ENCODE measurements at places on chromosomes 3 and 15.

- no peak overlapping the region for H3K4me3 ChIP-seq
- no peaks in the 10 kb centered on the region for H3K27me3 ChIP-seq
- H3K4me1 ChIP-seq: no peaks in the 10 kb centered on the region
- DNase-seq: no peak
- no peak overlapping the region for H3K27ac ChIP-seq
Observed at GRCh38 chr3:132756108-132756650, 34.0 kb upstream of the NPHP3 start.

DNA sequence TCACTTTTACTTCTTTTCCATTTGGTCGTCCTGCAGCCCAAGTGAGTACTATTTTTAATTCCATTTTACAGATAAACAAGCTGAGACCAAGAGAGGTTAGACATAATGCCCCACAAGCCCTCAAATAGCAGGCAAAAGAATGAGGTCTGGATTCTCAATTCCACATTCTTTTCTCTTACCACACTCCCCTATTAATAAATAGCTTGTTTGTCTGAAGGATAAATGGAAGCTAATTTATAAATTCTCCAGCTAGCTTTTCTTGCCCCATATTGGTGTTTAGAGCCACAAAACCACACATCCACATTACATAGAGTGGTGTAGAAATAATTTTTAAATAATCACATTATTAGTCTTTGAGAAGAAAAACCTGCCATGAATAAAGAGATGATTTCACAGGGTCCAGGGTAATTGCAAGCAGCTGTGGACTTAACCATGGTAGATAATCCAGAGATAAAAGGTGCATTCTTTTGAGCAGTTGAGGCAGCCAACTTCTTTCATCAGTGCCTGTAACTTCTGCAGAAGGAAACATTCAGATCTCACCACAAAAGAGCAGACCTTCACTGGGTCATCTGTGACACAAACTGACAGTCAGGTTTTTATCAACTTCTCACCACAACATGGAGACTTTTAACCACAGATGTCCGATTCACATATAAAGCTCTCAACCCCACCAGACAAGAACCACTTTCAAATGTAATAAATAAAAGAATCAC, 313.4 kb upstream of the STT3B start:
- no peaks in the 10 kb centered on the region for H3K36me3 ChIP-seq
- no peak for DNase-seq
- H3K27me3 ChIP-seq: no peaks in the 10 kb centered on the region
- H3K4me3 ChIP-seq: no peak overlapping the region

GRCh38 chr3:71486831-71487230, 96.7 kb downstream of the FOXP1 start:
- no peaks in the 10 kb centered on the region for H3K27me3 ChIP-seq
- H3K27ac ChIP-seq: no peak overlapping the region
- H3K4me3 ChIP-seq: no peak overlapping the region
- H3K4me1 ChIP-seq: no peaks in the 10 kb centered on the region

DNA sequence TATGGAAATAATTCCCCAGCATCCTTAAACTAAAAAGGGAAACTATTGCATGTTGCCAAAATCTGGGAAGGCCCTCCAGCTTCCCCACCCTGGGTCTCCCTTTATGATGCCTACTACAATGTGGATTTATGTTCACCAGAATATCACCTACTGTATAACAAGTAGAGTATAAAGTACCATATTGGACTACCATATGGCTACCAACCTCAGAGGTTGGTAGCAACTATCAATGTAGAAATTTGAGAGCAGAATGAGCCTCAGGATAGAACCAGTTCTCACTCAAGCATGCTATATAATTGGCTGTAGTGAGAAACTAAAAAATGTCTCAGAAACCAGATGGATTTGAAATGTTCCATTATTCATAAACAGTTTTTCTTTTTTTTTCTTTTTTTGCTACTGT, 918.4 kb downstream of the MCTP2 start:
- no peaks in the 10 kb centered on the region for H3K4me1 ChIP-seq
- H3K27me3 ChIP-seq: no peaks in the 10 kb centered on the region
- no peak for DNase-seq
- no peaks in the 10 kb centered on the region for H3K36me3 ChIP-seq
- no peak overlapping the region for H3K27ac ChIP-seq
- no peak overlapping the region for H3K4me3 ChIP-seq

DNA sequence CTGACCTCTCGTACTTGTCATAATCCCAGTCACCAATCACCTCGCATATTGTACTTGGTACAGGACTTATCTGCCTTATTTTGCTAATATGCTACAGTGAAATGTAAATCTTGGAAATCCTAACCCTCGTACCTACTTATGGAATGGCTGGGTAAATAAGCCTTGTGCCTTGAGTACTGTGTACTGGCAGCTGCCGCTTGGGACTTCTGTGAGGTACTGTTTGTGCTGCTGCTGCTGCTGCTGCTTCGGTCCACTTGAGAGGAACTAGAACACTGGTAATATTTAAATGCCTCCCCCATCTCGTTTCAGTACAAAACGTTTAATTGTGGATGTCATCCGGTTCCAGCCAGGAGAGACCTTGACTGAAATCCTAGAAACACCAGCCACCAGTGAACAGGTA, 42.5 kb upstream of the CRTC3 start:
- no peak for DNase-seq
- H3K27me3 ChIP-seq: no peaks in the 10 kb centered on the region
- H3K36me3 ChIP-seq: peaks cover 34% of the 10 kb centered on the region
- no peak overlapping the region for H3K27ac ChIP-seq

GRCh38 chr3:170367797-170368196, 10.3 kb downstream of the SKIL start:
- no peaks in the 10 kb centered on the region for H3K27me3 ChIP-seq
- H3K27ac ChIP-seq: no peak overlapping the region
- H3K36me3 ChIP-seq: no peaks in the 10 kb centered on the region
- DNase-seq: no peak
- H3K4me1 ChIP-seq: peaks cover 4% of the 10 kb centered on the region

DNA sequence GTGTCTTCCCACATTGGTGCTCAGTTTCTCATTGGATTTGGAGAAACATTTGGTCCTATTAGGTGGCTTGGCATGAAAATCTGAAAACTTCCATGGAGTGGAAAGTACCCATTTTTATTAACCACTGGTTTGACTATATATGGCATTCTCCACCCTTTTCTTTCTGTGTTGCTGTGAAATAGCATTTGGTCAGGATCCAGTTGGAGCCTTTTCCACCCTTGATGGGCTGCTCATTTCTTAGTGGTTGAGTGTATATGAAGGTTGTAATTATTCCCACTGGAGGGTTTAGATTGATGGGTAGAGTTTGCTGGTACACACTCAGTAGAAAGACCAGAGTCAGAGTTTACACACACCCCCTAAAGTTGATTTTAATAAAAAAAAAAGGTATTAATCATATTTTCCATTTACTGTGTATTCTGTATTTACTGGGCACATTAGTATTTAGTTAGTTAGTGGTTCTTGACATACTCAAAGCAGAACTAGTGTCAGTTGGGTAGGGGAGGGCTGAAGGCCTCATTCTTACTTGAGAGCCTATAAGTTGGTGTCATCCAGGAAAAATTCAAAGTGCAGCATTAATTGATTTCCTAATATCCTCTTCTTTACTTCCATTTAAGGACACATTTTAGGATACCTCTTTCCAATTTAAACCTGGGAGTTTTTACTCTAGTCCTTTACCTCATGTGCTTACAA, 69.5 kb downstream of the FLNB start:
- no peak overlapping the region for H3K27ac ChIP-seq
- DNase-seq: no peak
- H3K36me3 ChIP-seq: peaks cover 23% of the 10 kb centered on the region
- H3K4me3 ChIP-seq: no peak overlapping the region
- no peaks in the 10 kb centered on the region for H3K4me1 ChIP-seq

DNA sequence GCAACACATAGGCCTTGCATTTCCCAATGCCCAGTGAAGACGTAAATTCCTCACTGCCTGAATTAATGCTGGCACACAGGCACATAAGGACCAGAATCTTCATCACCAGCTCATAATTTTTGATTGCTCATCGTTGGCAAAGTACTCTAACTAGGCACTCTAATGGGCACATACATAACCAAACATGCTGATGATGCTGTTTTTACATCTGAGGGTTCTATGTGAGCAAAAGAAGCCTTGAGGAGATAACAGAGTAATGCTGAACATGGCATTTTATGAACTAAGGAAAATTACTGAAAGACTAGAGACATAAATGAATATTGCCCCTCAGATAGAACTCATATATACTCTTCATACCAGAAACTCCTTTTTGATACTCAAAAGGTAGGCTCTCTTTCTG, 387.4 kb downstream of the EPHA6 start:
- no peaks in the 10 kb centered on the region for H3K4me1 ChIP-seq
- H3K27me3 ChIP-seq: no peaks in the 10 kb centered on the region
- no peak overlapping the region for H3K4me3 ChIP-seq
- H3K27ac ChIP-seq: no peak overlapping the region
- no peaks in the 10 kb centered on the region for H3K36me3 ChIP-seq

DNA sequence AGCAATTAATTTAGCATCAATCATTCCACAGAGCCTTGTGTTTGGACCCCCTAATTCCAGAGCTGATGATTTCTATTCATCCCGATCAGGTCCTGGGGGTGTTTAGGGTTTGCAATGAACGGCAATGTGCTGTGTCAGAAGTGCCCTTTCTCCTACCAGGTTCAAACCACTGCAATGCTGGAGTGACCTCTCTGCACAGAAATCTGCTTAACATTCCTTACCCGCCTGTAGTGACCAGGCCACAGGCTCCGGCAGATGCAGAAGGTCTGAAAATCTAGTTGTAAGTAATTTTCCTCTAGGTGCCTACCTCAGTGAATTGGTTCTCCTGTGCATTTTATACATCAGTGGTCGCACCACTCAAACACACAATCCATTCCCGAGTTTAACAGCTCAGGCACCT, 725.3 kb upstream of the CFAP20DC start:
- no peaks in the 10 kb centered on the region for H3K36me3 ChIP-seq
- no peak overlapping the region for H3K4me3 ChIP-seq
- no peaks in the 10 kb centered on the region for H3K27me3 ChIP-seq
- H3K4me1 ChIP-seq: no peaks in the 10 kb centered on the region

DNA sequence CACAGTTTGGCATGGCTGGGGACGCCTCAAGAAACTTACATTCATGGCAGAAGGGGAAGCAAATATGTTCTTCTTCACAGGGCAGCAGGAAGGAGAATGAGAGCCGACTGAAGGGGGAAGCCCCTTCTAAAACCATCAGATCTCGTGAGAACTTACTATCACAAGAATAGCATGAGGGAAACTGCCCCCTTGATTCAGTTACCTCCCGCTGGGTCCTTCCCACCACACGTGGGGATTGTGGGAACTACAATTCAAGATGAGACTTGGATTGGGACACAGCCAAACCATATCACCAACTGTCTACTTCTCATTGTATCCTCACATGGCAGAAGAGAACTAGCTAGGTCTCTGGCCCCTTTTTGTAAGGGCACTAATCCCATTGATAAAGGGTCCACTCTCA, 30.5 kb downstream of the CCDC32 start:
- H3K4me3 ChIP-seq: no peak overlapping the region
- H3K27ac ChIP-seq: no peak overlapping the region
- H3K4me1 ChIP-seq: no peaks in the 10 kb centered on the region
- no peak for DNase-seq
- H3K36me3 ChIP-seq: no peaks in the 10 kb centered on the region

DNA sequence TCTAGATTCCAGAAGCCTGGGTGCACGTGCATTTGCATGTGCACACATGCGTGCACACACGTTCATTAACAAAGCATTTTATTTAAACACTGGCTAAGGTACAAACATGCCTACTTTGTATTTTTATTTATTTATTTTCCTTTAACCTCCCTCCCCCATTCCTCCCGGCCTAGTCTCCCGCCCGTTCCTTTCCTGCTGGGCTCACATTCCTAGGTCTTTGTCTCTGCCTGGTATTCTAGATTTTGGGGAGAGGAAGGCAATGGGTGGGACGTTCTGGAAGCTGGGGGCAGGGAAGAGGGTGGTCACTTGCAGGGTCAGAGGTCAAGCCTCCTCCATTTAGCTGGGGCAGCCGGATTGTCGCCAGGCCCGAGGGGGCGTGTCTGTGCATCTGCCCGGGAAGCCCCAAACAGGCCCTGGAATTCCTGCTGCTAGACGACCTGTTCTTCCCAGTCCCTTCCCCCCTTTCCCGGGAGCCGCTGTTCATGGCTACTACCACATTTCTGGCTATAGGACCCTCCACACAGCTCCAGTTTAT, 51.8 kb downstream of the TRIM71 start:
- H3K27ac ChIP-seq: no peak overlapping the region
- no peak overlapping the region for H3K4me3 ChIP-seq
- H3K36me3 ChIP-seq: no peaks in the 10 kb centered on the region
- no peaks in the 10 kb centered on the region for H3K4me1 ChIP-seq
- no peak for DNase-seq

DNA sequence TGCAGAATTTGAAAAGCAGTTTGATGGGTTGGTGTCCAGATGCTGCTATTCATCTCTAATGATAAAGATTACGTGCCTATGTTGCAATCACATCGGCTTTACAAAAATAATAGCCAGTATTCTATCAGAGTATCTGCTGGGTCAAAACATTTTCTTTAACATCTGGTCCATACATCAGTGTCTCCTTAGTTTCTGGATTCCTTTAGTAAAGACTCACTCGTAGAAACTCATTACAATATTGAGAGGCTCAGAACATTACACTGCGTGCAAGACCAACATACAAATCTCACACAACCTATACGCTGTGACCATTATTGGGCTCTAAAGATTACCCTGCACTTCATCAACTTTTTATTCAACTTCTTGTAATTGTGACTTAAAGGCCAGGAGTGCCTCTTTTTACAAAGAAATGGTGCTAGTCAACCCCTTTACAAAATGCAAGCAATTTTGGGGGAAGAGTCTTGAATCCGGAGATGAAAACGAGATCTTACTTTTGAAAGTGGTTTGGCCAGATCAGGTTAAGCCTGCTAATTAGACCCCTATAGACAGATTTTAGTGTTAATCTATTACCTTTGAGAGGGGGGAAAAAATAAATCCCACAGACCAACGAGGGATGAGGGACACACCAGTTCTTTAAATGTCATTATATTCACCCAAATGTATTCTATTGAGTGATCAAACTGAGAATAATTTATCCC, 2.9 kb downstream of the TRA2B start:
- H3K4me3 ChIP-seq: peak overlapping the region; percentile 98
- H3K27ac ChIP-seq: peak overlapping the region; percentile 99
- peaks cover 2% of the 10 kb centered on the region for H3K36me3 ChIP-seq
- no peak for DNase-seq
- H3K27me3 ChIP-seq: no peaks in the 10 kb centered on the region

DNA sequence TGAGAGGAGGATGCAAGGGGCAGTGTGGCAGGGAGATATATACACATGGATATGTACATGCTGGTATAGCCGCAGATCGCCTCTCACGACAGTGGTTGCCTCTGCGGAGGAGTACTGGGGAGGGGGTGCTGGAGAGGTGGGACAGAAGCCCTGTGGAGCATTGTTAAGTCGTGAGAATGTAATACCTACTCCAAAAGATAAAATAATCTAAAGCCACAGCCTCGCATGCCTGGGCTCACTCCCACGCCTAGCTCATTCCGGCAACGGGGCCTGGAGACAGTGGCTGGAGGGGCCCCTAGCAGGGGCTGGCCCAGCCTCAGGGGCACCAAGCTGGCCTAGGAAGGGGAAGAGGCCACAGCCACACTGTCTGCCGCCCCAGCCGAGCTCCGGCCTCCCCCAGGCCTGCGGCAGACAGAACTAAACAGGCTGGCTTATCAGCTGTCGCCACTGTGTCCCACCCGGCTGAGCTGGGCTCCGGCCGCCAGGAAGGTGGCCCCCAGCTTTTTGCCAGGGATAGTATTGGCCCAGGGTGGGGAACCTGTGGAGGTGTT, 65.1 kb upstream of the LCTL start:
- no peak overlapping the region for H3K4me3 ChIP-seq
- no peaks in the 10 kb centered on the region for H3K27me3 ChIP-seq
- no peaks in the 10 kb centered on the region for H3K36me3 ChIP-seq
- DNase-seq: no peak
- no peak overlapping the region for H3K27ac ChIP-seq
- no peaks in the 10 kb centered on the region for H3K4me1 ChIP-seq

Data from right lobe of liver (tissue), 6 donors.